WTC11 (cell line): ENCODE measurements at places on chromosomes 5 and 9.

DNA sequence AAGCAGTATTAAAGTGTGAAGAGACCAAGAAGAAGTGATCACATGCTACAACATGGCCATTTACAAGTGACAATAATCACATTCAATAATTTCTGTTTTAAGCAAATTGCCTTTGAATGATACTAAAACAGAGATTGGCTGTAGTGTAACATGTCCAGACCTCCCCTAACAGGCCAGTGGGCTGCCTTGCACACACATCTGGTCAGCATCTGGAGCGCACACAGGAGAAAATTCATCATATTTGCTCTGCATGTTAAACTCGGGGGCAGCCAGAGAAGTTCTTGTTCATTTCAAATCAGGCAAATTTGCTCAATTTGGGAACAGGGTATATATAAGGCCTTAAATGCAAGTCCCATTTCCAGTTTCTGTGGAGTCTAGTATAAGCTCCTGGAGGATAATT is 111.1 kb upstream of the FBXL7 start:
- no peak for DNase-seq

- DNase-seq: no peak
Observed at GRCh38 chr9:127485995-127486394, 34.7 kb downstream of the LRSAM1 start.

DNA sequence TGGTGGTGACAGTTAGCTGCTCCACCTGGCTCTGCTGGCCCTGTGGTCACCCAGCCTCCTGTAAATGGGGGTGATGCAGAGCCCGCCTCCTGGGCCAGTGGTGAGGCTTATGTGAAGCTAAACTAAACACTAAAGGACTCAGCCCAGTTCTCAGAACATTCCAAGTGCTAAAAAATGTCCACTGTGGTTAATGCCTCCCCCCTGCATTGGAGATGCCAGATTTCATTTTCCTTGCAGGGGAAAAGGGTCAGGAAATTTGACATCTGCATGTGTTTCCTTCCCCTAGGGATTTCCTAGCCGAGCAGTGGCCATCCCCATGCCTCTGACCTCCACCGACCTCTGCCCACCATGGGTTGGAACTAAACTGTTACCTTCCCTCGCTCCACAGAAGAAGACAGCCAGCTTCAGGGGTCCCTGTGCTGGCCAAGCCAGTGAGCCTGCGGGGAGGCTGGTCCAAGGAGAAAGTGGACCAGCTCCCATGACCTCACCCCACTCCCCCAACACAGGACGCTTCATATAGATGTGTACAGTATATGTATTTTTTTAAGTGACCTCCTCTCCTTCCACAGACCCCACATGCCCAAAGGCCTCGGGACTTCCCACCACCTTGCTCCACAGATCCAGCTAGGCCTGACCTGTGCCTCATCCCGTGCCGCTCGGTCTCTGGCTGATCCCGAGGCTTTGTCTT is 13.0 kb downstream of the CD74 start:
- no peak for DNase-seq

- DNase-seq: no peak
Observed at GRCh38 chr5:56840597-56840996, 25.2 kb downstream of the MAP3K1 start.

DNA sequence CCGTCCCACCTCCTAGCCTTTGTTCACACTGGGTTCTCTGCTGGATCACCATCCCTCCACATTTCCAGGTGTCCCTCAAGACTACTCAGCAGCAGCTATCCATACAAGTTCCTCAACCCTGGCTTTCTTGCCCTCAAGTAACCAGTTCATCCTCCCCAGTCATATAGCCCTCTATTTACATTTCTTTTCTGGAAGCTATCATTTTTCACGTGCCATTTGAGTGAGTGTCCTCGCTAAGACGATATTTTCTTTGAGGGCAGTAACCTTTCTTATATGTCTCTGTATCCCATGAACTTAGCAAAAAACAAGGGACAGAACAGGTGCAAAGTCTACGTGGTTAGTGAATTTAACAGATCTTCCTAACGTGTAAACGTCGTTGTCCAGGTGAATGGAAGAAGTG is 29.6 kb upstream of the KCNMB1 start:
- no peak for DNase-seq

GRCh38 chr5:42301349-42301748 is 121.9 kb upstream of the GHR start:
- no peak for DNase-seq

DNA sequence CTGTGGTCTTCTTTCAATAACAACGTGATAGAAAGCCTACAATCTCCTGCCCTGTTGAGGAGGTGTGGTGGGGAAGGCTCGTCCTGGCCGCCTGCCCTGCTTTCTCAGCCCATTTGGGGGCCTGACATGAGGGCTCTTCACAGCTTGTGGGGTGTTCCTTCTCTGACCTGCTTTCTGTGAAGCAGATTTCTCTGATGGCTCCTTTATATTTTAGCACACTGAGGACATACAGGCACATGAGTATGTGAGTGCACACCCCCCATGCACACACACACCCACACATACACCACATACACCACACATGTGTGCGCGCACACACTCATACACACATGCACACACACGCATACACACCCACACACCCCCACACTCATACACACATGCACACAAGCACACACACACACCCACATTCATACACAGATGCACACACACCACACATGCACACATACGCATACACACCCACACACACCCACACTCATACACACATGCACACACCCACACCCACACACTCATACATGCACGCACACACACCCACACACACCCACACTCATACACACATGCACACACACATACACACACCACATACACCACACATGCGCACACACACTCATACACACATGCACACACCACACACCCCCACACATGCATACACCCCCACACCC is 117.5 kb downstream of the COL5A1 start:
- no peak for DNase-seq

- no peak for DNase-seq
Observed at GRCh38 chr5:170161069-170161468, 55.4 kb downstream of the FOXI1 start.

DNA sequence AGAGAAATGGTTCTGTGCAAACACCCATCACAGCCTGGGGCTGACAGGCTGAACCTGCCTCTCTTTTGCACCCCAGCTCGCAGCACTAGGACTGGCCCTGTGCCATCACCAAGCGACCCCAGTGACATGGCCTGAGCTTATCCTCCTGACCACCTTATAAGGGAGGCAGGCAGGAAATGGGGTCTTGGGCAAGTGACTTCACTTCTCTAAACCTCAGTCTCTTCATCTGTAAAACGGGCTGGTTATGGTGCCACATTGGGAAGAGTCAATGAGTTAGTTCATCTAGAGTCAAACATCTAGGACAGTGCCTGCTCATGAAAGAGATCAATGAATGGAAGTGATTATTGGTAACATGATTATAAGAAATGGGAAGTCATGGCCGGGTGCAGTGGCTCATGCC is 6.2 kb downstream of the SNCB start:
- DNase-seq: no peak

GRCh38 chr9:130089141-130089540 is 35.4 kb downstream of the GPR107 start:
- no peak for DNase-seq

DNA sequence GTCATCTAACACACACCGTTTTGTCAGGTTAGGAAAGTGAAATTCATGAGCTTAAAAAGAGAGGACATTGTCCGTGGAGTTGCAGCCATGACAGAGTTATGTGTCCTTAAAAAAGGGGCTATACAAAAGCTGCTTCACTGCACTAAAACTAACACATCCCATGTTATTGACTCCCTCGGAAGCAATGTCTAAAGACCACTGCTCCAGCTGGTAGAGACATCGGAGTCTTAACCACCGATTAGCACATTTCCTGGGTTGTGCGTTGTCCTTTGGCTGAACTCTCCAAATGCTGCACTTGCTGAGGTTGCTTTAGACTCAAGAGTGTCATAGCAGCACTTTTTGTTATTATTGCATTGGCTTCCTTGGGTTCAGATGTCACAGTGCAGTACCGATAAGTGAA is 128.3 kb upstream of the C9orf72 start:
- DNase-seq: no peak

- DNase-seq: no peak
Observed at GRCh38 chr5:79936646-79937216, 54.3 kb downstream of the MTX3 start.

DNA sequence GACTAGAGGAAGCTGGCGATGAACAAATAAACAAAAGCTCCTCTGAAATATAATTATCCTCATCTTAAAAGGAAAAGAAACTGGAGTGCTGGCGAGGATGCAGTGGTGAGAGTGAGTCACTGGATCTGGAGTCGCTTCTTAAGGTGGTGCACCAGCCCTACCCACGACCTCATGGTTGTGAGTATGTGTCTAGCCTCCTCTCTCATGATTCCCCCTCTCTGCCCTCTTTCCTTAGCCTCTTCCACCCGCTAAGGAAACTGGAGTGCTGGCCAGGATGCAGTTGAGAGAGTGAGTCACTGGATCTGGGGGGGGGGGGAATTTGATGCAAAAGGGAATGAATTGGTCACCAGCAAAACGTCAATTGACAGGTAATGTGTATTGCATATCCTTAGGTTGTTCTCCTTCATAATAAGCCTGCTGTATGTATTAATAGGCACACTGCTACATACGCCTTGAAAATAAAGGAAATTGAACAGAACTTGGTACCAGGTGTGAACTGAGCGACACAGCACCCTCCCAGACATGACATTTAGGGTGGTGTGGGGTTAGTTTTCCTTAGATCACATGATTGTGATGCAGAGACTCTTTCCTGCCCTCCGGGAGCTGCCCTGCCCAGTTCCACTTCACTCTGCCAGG is 36.3 kb upstream of the EBF1 start:
- no peak for DNase-seq

DNA sequence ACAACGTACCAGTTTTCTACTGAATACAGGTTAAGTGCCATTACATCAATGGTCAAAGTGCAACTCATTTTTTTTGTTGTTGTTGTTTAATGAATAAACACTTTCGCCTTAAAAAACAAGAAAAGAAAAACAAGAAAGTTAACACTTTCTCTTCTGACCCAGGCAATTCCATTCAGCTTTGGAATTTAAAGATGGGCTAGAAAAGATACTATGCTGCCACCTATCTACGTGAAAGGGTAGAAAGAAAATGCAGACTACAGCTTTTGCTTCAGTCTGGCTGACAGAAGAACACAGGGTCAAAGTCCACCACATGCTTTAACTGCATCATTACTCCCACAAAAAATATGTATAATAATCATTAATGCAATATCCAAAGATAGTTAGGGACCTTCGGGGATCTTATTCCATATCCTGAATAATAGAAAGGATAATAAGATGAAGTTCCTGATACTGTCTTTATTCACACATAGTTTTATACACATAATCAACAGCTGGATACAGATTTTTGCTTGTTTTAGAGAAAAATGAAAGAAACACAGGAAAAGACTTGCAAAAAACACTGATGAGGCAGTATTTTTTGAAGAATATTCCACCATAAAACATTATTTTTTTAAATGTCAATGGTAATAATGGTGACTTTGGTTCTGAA is 40.4 kb downstream of the ZDHHC21 start:
- DNase-seq: no peak

GRCh38 chr5:107968998-107969397 is 298.3 kb upstream of the EFNA5 start:
- no peak for DNase-seq

DNA sequence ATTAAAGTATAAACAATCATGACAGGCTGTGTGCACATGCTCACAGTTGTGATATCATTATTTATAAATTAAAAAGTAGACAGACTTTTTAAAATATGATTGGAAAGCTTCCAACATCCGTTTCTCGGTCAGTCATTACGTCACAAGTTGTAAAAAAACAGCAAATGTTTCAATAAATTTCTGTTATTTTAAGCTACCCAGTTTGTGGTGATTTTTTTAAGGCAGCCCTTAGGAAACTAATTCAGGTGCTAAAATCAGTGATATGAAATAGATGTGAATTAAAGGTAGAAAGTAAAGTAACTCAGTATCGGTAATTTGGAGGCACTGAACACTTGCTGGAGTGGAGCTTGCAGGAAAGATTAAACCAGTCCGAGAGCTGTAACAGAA is 1.2 kb downstream of the CCNH start:
- DNase-seq: no peak
